K562 (cell line): ENCODE measurements at places on chromosomes 3 and 15.

- DNase-seq = no peak
Measured at GRCh38 chr3:14869917-14870782, 51.4 kb downstream of the FGD5 start.

GRCh38 chr3:4983739-4984510 lies 4.7 kb downstream of the BHLHE40 start:
- peak; percentile 55 for DNase-seq

GRCh38 chr3:107521469-107522059 lies 1.2 kb upstream of the BBX start:
- DNase-seq = no peak

DNA sequence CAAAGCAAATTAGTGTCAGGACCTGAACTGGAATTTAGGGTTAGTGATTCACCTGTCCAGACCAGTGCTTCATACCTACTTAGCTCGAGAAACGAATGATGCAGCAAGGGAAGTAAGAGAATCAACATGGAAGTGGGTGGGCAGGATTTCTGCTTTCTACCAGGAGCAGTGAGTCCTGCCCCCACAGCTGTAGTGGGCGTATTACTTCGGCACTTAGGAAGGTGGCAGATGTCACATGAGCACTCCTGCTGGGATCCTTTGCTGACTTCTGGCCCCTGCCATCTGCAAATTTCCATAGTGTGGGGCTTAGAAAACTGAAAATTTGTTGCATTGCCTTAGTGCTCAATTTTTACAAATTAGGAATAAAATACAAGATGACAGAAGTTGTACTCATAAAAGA lies 31.2 kb downstream of the RYR3 start:
- no peak for DNase-seq

GRCh38 chr3:60759439-60759838 lies 491.8 kb downstream of the FHIT start:
- no peak for DNase-seq

- DNase-seq = no peak
Measured at GRCh38 chr3:70061096-70061495, 61.6 kb downstream of the SAMMSON start.

DNA sequence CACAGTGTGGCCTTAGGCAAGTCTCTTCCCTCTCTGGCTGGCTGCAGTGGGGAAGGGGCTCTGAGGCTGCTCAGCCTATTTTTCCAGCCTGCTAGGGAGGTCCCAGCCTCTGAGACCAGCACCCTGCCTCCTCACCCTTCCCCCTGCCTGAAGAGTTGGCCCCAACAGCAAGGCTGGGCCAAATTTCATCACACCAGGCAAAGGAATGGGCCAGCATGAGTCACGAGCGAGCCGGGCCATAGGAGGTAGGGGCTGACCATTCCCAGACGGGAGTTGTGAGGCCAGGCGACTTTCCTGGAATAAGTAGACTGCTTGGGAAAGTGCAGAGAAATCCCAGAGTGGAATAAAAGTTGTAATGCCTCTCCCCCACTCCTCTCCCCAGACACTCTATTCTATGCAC lies 5.7 kb upstream of the FBLN2 start:
- DNase-seq = no peak

GRCh38 chr3:150603980-150604319 lies 829 bp downstream of the SELENOT start:
- peak; percentile 56 for DNase-seq

DNA sequence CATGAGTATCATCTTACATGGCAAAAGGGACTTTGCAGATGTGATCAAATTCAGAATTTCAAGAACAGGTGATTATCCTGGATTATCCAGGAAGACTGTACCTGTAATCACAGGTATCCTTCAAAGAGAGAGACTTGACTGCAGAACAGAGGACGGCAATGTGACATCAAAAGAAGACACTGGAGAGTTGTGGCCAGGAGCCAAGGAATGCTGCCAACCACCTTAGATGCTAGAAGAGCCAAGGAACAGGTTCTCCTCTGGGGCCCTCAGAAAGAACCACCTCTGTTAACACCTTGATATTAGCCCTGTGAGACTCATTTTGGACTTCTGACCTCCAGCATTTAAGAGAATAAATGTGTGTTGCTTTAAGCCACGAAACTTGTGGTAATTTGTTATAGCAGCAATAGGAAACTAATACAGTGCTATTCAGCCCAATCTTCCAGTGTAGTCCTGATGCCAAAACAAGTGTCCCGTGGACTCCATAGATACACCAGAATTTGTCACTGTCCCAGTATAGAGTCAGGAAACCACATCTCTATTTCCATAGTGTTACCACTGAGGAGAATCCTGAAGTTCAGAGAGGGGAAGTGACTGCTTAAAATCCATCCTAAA lies 330.6 kb upstream of the TLE3 start:
- DNase-seq = no peak

GRCh38 chr3:94414418-94414817 lies 351.6 kb downstream of the NSUN3 start:
- no peak for DNase-seq

- no peak for DNase-seq
Measured at GRCh38 chr3:139689708-139690228, 12.0 kb upstream of the NMNAT3 start.

DNA sequence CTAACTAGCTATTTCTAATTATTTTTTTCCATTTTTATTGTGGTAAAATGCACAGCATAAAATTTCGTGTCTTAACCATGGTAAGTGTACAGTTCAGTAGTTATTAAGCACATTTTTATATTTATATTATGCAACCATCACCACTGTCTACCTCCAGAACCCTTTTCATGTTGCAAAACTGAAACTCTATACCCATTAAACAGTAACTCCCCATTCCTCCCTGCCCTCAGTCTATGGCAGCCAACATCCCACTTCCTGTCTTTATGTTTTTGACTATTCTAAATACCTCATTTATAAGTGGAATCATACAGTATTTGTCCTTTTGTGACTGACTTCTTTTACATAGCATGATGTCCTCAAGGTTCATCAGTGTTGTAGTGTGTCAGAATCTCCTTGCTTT lies 25.5 kb downstream of the SLC35A5 start:
- no peak for DNase-seq

GRCh38 chr3:194274424-194275085 lies 76.6 kb downstream of the CPN2 start:
- no peak for DNase-seq

DNA sequence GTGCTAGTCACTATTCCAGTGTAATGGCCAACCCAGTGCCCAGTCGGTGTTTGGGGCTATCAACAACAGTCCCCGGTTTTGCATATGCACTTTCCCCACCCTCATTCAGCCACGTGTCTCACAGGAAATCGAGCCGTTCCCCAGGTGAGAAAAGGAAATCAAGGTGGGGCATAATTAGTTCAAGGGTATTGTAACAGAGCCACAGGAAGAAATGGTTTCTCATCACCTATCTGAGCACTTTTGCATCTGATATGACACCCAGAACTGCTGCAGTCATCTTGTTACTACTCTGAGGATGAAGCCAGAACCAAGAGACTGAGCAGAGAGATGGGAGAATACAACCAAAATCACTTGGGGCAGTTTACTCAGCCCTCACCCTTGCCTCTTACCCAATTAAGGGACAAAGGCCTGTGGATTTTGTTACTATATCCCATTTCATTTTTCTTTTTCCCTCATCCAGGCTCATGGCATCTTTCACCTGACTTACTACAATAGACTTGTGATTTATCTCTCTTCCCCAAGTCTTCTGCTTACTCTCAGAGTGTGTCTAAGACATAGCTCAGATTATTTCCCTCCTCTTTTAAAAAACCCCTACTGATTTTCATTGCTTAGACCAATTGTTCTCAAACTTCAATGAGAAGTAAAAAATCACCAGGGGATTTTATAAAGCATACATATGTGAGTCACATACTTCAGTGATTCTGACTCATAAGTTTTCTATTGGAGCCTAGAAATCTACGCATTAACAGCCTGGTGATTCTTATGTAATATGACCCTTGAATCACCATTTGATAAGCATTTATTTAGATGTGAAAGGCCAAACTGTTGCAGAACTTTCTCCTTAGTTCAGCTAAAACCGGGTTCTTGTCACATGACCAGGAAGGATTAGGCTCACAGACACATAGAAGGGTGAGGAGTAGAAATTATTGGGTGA lies 40.5 kb downstream of the TRAT1 start:
- no peak for DNase-seq

GRCh38 chr15:73751511-73751898 lies 1.6 kb downstream of the INSYN1 start:
- DNase-seq = no peak

DNA sequence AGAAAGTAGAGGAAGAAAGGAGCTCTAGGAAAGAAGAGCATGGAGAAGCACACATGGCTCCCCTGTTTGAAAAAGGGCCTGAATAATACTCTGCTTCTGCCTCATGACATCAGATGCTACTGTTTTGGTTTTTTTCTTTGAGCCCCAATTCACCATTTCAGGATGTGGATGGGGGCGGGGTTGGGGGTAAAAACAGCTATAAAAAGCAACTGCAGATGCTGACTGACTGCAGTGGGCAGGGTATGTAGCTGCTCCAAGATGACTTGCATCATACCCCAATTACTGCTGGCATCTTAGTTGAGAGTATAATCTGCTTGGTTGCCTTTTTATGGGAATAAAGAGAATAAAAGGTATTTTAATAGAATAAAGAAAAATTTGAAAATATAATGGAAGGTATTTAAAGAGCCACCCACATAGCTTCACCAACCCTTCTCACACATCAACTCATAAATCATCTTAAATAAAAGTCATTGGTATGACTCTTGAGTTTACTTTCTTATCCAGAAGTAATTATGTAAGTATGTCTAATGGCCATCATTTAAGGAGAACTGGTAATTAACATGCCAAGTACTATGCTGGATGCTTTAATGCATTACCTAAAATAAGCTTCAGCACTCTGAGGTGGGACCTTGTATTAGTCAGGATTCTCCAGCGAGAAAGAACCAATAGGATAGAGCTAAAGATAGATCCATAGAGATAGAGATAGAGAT lies 36.4 kb upstream of the TMEM45A start:
- no peak for DNase-seq

DNA sequence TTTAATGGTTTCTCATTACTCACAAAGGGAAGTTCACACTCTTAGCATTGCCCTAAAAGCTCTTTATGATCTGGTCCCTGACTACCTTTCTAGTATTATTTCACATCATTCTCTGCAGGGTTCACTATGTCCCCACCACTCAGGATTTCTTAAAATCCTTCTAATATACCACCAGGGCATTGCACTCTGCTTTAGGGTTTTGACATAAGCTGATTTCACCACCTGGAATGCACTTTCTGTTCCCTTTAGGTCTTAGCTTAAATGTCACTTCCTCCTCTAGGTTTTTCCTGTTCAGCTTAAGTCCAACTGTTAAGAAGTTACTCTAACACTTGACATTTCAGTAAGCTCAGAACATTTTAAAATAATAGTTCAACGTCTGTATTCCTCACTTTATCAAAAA lies 81.7 kb downstream of the HCN4 start:
- no peak for DNase-seq

GRCh38 chr15:66701422-66702034 lies 508 bp upstream of the SMAD6 start:
- no peak for DNase-seq
